Neural cell (in vitro differentiated cells): ENCODE measurements at places on chromosomes 4 and X. TPM values are rescaled to one million over a fixed set of nuclear protein-coding genes. Genes with fewer than 3 reads are reported as not detected.

AKAP14 gene
- polyA plus RNA-seq = 4.2 TPM in 1 of 2 replicates, not detected in the other

CFP gene
- polyA plus RNA-seq = 2.7 and 4.8 TPM in 2 replicates

MAOA gene
- polyA plus RNA-seq = 1.3 and 1.8 TPM in 2 replicates

COX7B2 gene
- polyA plus RNA-seq = not detected in 2 replicates

MGARP gene
- polyA plus RNA-seq = 1.3 and 1.9 TPM in 2 replicates

FBXL5 gene
- polyA plus RNA-seq = 67.3 and 70.6 TPM in 2 replicates

SPANXN3 gene
- not detected in 2 replicates for polyA plus RNA-seq

XK gene
- polyA plus RNA-seq = 1.7 and 1.8 TPM in 2 replicates

CDKL2 gene
- polyA plus RNA-seq = 25.7 and 28.4 TPM in 2 replicates

UGT2A1 gene
- not detected in 2 replicates for polyA plus RNA-seq

ITGB1BP2 gene
- 2.8 and 5.4 TPM in 2 replicates for polyA plus RNA-seq

ABHD18 gene
- polyA plus RNA-seq = 10.9 and 17.5 TPM in 2 replicates

TMSB15A gene
- 1,130 and 1,269 TPM in 2 replicates for polyA plus RNA-seq

MAML3 gene
- polyA plus RNA-seq = 10.2 and 10.4 TPM in 2 replicates

CNKSR2 gene
- polyA plus RNA-seq = 27.2 and 31.1 TPM in 2 replicates

CYBB gene
- polyA plus RNA-seq = 0.40 and 0.83 TPM in 2 replicates

PF4V1 gene
- not detected in 2 replicates for polyA plus RNA-seq

REELD1 gene
- not detected in 2 replicates for polyA plus RNA-seq

MAGEC3 gene
- 2.3 and 3.6 TPM in 2 replicates for polyA plus RNA-seq

SPANXD gene
- polyA plus RNA-seq = not detected in 2 replicates

ZBTB33 gene
- polyA plus RNA-seq = 20.2 and 21.4 TPM in 2 replicates

NIPAL1 gene
- 0.52 and 0.85 TPM in 2 replicates for polyA plus RNA-seq

SSX2B gene
- not detected in 2 replicates for polyA plus RNA-seq

TSC22D3 gene
- polyA plus RNA-seq = 96.8 and 115 TPM in 2 replicates

IRS4 gene
- polyA plus RNA-seq = 2.1 and 3.8 TPM in 2 replicates

PHEX gene
- 0.34 and 0.59 TPM in 2 replicates for polyA plus RNA-seq

ARX gene
- polyA plus RNA-seq = 39.2 and 42.8 TPM in 2 replicates

RHOXF2 gene
- polyA plus RNA-seq = not detected in 2 replicates

POLR2B gene
- polyA plus RNA-seq = 242 and 300 TPM in 2 replicates

LGI2 gene
- 9.9 and 10.3 TPM in 2 replicates for polyA plus RNA-seq

NLRP2B gene
- polyA plus RNA-seq = not detected in 2 replicates

CT45A10 gene
- not detected in 2 replicates for polyA plus RNA-seq

MAGEA4 gene
- not detected in 2 replicates for polyA plus RNA-seq

GPM6B gene
- 205 and 212 TPM in 2 replicates for polyA plus RNA-seq

SYTL5 gene
- 0.80 and 1.0 TPM in 2 replicates for polyA plus RNA-seq

HDX gene
- 2.1 and 3.1 TPM in 2 replicates for polyA plus RNA-seq

CXCL11 gene
- 0.18 and 0.33 TPM in 2 replicates for polyA plus RNA-seq

UGT2B17 gene
- polyA plus RNA-seq = not detected in 2 replicates

PPP1R2C gene
- polyA plus RNA-seq = not detected in 2 replicates

ITM2A gene
- polyA plus RNA-seq = not detected in 2 replicates

SSX4 gene
- not detected in 2 replicates for polyA plus RNA-seq

CXorf49 gene
- not detected in 2 replicates for polyA plus RNA-seq

PGRMC2 gene
- polyA plus RNA-seq = 16.5 and 19.8 TPM in 2 replicates
